ENCODE measurements at places on chromosomes 12 and 14. TPM values are rescaled to one million over a fixed set of nuclear protein-coding genes. Genes with fewer than 3 reads are reported as not detected.

The RFLNA gene
- polyA plus RNA-seq = not detected

The ACOT6 gene
- polyA plus RNA-seq = not detected

DNA sequence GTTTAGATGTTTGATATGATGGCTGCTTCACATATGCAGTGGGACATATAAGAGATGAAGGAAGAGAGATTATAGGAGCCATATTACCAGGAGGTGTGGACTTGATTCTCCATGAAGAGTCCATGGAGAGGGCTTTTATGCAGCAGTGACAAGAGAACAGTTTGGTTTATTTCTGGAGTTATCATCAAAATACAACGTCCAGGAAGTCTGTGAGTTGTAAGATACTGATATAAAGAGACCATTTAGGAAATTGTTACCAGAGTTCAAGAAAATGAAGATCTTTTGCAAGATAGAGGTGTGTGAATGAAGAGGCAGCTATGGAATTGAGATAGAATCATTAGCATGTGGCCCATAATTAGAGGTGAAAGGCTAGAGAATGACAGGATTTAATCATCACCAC lies 431.7 kb downstream of the NPAS3 start:
- no peak for DNase-seq

The CSAD gene
- polyA plus RNA-seq = 2.9 TPM

DNA sequence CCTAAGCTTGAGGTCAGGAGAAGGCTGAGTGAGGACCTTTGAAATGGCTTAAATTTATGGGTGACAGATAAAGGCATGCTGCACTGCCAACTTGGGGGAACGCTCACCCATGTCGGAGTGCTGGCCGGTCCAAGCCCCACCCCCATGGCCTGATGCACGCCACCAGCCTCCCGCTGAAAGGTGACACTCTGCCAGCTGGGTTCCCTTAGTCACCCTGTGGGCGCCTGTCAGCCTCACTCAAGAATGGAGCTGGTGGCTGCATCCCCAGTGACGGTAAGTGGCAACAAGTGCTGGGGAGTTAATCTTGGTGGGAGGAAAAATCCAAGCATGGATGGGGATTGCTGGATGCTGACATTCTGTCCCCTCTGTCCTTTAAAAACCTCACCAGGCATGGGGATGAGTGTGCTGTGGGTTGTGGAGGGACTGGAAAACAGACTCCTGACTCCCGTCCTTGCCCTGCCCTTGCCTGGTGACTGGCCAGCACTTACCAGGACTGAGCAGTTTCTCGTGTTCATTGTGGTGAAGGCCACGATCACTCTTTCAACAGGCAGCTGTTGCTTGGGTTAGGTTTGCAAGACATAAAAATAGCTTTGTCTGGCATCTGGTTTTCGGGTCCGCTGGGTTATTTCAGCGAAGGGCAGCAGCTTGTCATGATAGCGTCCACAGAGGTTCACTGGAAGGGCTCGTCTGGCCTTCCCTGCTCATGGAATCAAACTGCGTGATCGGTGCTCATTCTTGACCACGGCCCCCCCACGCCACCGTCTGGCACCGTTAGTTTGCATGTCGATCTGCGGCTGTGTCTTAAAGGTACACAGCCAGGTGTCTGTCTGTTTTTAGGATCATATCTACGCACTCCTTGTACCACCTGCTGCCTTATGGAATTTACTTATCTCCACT lies 15.0 kb downstream of the ACACB start:
- no peak for DNase-seq

DNA sequence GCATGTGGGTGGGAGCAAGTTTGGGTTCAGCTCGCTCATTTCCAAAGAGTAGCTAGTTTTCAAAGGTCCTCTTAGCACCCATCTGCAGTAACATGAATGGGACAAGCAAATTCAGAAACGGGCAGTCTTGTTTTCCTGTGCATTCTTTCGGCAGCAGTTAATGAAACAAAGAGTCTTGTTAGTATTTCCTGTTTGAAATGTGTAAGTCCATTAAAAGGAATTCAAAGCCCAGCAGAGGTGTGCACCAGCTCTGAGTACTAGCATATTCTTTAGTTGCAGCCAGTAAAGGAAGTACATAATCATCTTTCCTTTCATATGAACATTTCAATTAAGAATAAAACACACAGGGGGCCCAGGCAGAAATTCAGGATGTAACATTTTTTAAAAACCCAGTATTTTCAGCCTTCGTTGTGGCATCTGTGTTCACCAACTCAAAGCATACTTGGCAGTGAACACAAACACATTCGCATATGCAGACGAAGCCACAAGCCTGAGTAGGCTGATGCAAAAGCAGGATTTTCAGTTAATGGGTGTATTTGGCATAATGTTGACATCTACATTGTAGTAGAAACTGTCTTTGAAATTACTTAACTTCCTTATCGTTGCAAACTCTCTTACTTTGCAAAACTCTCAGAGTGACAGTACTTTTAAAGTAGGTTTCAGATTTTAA lies 570.0 kb upstream of the FLRT2 start:
- DNase-seq = no peak

- no peak for DNase-seq
Observed at GRCh38 chr12:91053951-91054715, 3.7 kb downstream of the KERA start.

DNA sequence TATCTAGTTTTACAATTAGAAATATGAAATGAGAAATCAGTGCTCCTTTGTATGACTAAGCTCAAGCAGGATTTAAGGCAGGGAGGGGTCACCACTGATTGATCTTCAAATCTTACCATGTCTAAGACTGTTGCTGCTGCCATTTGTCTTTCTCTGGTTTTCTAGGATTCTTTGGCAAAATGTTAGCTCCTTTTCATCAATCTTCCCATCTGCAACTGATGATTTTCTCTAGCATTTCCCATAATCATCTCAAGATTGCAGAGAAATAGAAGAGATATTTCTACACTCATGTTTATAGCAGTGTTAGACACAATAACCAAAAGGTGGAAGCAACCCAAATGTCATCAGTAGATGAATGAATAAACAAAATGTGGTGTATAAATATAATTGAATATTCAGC lies 175.0 kb downstream of the RAD51B start:
- no peak for DNase-seq

GRCh38 chr12:55847033-55847432 lies 4.3 kb upstream of the MMP19 start:
- DNase-seq = no peak

- DNase-seq = peak; percentile 96
Observed at GRCh38 chr12:53675701-53676607, at the start of gene ATP5MC2. Gene ATP5MC2, minus strand, starts transcription at chr12:53676083. Its CDS starts 3,469 bp downstream, at chr12:53672614.

- no peak for DNase-seq
Observed at GRCh38 chr12:62657363-62657632, 190.7 kb downstream of the MON2 start.

DNA sequence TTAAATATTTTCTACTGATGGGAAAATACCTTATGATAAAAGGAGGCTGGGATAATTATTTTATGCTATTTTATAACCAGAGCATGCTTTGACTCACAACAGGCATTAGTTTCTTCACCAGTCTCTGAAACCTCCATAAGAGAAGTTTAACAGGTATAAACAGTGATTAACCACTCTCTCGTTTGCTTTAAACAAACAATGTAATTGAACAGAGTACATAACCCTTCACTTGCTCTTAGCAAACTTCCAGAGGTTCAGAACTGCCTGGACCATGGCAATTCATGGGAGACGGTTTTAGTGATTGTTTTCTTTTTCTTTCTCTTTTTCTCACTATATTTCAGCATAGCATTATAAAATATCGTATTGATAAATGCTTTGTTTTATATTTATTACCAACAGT lies 35.3 kb downstream of the CFAP251 start:
- DNase-seq = no peak

GRCh38 chr14:65336191-65336591 lies 76.3 kb upstream of the FUT8 start:
- no peak for DNase-seq

The MYO1H gene
- polyA plus RNA-seq = not detected

The KCNK10 gene
- not detected for polyA plus RNA-seq

The PAX9 gene
- polyA plus RNA-seq = not detected

The BMAL2 gene
- polyA plus RNA-seq = not detected

GRCh38 chr14:52348279-52348678 lies 34.2 kb downstream of the PTGER2 start:
- DNase-seq = no peak

DNA sequence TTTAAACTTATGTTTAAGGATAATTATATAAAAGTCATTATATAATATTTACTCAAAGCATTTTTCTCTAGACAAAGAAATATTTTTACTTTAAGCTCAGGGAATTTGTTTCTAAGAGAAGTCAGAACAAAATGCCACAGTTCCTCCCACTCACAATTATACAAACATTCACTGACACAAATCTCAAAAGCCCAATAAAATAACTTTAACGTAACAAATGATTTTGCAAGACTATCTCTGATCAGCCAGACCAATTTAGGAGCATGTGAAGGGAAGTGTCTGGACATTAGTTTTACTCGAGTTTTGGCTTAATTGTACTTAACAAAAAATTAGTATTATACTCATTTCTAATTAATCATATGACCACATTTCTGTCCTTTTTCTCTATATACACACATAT lies 41.2 kb downstream of the COCH start:
- no peak for DNase-seq

The ALG10B gene
- 2.9 TPM for polyA plus RNA-seq

DNA sequence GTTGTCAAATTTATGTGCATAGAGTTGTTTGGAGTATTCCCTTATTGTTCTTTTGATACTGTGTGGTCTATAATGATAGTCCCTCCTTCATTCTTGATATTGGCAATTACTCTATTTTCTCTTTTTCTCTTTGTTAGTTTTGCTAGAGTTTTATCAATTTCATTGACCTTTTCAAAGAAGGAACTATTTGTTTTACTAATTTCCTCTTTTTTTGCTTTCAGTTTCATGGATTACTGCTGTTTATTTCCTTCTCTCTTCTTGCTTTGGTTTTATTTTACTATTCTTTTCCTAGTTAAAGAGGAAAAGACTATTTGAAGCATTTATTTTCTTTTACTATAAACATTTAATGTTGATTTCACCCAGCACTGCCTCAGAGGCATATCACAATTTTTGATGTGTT lies 250.9 kb upstream of the PELI2 start:
- no peak for DNase-seq

The NEUROD4 gene
- polyA plus RNA-seq = not detected

DNA sequence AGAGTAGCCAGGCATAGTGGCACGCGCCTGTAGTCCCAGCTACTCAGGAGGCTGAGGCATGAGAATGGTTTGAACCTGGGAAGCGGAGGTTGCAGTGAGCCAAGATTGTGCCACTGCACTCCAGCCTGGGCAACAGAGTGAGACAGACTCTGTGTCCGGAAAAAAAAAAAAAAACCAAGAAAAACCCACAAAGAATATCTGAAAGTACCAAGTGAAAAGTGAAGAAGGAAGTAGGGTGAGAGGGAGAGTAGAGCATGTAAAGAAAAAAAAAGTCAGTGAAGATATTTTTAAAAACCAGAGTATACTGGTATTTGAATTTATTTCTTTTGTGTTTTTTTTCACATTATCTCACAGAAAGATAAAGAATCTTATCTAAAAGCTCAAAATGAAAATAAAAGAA lies 43.3 kb upstream of the ISM2 start:
- DNase-seq = no peak

DNA sequence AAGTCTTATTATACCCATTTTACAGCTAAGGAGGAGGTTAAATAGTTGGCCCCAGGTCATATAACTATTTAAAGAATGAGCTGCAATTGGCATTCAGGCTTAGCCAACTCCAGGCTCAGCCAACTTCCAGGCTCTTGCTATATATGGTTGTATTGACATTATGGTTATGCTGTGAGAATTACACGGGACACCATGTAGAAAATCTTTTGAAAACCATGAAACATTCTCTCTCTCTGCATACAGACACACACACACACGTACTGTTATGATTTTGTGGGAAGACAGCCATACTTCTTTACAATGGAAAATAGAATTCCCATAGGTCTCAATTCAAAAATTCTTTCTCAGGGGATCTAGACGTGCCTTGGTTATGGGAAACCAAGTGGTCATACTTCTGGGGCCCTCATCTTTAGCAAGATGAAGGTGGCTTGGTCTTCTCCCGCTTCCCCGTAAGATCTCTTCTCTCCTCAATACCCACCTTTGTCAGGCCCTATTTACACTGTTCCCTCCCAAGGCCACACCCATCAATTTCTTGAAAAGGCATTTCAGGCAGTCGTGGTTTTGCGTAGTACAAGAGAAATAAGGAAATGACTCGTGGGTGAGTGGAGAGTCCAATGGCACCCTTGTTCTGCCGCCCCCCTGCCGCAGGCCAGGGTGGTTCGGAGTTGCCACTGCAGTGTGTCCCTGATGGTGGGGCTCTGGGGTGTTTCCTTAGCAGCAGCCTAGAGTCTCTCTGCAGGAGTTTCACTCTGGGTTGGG lies 10.0 kb upstream of the GPRC5A start:
- DNase-seq = no peak

GRCh38 chr14:100399052-100399849 lies 76.1 kb downstream of the SLC25A47 start:
- DNase-seq = no peak

GRCh38 chr14:95097385-95097784 lies 59.9 kb downstream of the DICER1 start:
- DNase-seq = no peak

DNA sequence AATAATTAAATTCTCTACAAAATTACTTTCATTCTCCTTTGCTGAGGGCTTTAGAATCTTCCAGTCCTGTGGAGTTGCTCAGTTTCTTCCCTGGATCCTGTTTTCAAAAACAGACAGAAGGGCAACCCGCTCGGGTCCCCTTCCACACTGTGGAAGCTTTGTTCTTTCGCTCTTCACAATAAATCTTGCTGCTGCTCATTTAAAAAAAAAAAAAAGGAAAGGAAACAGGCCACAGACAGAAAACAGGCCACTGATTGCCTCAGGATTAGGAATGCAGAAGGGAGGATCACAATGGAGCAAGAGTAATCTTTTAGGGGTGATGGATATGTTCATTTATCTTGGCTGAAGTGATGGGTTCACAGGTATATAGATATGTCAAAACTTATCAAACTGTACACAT lies 29.5 kb upstream of the HIGD1C start:
- no peak for DNase-seq

The RNASE7 gene
- polyA plus RNA-seq = not detected

GRCh38 chr14:103133210-103134140 lies 10.2 kb downstream of the TNFAIP2 start:
- no peak for DNase-seq

The MYH6 gene
- polyA plus RNA-seq = not detected

GRCh38 chr14:61351477-61351876 lies 30.1 kb downstream of the PRKCH start:
- DNase-seq = no peak

The LRRK2 gene
- 0.10 TPM for polyA plus RNA-seq

GRCh38 chr12:113403435-113404415 lies at the start of gene SDS:
Gene SDS, minus strand, starts transcription at chr12:113403887. Its CDS starts 4,179 bp downstream, at chr12:113399708.
- DNase-seq = no peak

DNA sequence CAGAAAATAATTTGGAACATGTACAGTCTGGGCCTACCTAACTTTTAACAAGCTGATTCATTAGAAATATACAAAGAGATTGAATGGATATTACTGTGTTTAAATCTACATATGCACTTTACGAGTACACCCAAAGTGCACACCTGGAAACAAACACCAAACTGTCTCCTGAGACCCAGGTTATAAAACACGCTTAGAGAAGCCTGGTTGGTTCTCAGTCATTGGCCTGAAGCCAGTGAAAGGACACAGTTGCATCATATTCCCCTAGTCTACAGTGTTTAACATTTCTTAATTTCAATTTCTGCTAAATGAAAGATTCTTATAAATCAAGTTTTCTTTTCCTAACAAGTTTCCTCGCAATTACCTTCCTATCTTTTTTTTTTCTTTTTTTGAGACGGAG lies 209.5 kb downstream of the FBXL14 start:
- DNase-seq = no peak

The NOVA1 gene
- not detected for polyA plus RNA-seq

The CARMIL3 gene
- polyA plus RNA-seq = not detected

Measured in CD4-positive, alpha-beta memory T cell (primary cell).